Activated T-cell treated with anti-CD3 and anti-CD28 coated beads for 24 hours (primary cell): ENCODE measurements at places on chromosomes 1 and 21.

DNA sequence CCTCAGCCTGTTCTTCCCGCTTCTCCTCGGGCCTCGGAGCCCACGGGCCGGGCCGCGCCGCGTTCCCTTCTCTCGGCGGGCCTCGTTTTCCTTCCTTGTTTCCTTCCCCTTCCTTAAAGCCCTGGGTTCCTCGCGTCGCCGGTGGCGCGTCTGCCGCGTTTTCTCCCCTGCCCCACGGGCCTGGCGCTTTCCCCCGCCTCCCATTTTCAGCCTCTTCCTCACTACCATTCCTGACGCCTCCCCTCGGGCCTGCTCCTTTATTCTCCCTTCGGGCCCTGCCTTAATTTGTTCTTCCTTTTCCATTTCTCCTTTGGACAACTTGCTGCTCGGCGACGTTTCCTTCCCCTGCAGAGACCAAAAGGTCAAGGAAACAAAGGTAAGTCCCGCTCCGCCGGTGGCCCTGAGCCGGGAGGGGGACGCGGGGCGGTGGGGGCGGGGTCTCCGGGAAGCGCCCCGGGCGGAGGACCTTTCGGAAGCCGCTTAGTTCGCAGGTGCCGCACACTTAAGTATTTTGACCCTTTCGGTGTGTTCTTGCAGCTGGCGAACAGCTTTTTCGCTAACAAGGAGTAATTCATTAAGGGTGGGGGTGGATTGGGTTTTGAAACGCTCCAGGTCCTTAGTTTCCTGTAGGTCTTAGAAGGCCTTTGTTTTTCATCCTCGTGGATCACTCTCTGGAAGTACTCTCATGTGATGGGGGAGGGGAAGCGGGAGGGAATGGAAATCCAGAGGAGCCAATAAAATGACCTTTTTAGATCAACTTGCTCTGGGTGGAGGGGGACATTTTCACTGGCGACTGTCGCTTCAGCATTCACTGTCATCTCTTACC is 780 bp downstream of the YTHDF2 start:
- DNase-seq = peak; percentile 36

DNA sequence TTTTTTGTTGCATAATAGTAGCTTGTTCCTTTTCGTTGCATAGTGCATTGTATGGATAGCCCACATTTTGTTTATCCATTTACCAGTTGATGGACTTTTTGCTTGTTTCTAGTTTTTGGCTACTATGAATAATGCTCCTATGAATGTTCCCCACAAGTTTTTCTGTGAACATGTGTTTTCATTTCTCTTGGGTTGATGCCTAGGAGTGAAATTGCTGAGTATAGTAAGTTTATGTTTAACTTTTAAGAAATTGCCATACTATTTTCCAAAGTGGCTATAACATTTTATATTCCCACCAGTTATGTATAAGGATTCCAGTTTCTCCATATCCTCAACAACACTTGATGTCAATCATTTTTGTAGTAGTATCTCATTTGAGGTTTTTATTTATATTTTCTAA is 84.8 kb upstream of the CACYBP start:
- no peak for DNase-seq

GRCh38 chr1:244896550-244896949 is 32.2 kb upstream of the HNRNPU start:
- DNase-seq = no peak

DNA sequence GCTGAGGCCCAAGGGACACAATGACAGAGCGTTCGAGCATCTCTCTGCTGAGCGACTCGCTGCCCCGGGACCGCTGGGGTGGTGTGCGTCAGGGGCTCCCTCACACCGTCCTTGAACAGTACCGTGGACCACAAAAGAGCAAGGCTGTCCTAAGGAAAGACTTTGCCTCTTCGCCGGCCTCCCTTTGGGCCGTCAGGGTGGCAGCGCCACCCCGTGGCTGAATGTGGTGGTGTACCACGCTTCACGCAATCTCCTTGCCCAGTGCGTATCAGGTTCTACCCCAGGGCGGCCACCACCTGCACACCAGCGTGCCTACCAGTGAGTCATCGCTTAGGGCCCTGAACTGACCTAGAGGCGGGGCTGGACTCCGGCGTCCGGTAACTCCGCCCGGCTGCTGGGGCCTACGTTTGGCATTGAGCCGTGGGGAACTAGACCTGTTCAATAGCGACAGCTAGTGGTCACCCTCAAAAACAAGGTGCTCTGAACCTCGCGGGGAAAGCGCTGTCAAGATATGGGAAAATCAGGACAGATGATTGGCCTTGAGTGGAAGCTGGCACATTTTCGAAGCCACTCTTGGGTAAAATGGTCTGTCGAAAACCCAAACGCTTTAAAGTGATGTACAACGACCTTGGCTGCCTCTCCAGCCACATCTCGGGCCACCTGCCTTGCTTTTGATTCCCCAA is 8.1 kb upstream of the TRAF3IP3 start:
- DNase-seq = peak; percentile 77

DNA sequence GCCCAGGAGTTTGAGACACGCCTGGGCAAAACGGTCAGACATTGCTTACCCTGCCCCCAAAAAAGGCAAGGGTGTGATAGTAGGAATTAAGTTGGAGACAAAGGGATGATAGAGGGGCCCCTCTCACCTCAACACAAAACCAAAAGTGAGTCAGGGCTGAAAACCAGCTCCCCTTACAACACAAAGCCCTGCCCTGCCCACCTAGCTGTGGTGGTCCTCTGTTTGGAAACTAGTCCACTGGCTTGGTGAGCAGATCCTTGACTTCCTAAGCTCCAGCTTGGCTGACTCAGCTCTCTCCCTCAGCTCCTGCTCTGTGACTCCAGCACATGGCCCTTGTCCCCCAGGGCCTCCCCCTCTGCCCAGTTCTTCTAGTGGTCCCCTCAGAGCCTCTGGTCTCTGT is 603.8 kb downstream of the PTPRC start:
- DNase-seq = no peak

- no peak for DNase-seq
Observed at GRCh38 chr1:226268421-226269124, 40.4 kb downstream of the LIN9 start.

GRCh38 chr1:207128336-207128921 is 24.4 kb downstream of the C4BPA start:
- DNase-seq = no peak

DNA sequence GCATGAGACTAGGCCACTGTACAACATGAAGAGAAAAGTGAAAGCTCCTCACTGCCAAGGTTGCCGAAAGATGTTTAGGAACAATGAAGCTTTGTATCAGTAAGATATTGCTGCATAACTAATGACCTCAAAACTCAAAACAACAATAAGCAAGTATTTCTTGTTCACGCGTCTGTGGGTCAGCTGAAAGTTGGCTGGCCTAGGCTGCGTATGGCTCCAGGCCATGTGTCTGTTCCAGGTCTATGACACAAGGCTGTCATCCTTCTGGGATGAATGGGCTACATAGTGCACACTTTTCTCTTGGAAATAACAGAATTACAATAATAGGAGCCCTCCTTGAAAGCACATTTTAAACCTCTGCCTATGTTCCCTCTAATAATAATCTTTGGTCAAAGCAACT is 515.9 kb downstream of the PLPP3 start:
- DNase-seq = no peak

DNA sequence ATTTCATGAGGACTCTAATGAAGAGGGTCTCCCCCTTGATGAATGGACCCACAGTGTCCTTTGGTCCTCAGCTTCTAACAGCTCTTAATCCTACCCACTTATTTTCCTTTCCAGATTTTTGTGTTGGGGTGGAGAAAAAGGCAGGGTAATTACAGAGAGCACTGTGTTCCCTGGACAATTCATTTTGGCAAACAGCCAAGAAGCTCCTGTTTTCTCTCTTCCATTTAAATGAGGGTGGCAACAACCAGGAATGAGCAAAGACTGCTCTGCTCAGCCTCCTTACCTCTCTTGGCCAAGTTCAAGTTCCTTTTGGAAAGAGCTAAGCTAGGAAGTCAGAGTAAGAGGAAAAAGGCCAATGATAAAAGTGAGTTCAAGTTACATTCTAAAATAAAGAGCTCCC is 11.9 kb downstream of the XKR8 start:
- no peak for DNase-seq

- no peak for DNase-seq
Observed at GRCh38 chr1:184988506-184988905, 14.2 kb upstream of the NIBAN1 start.

DNA sequence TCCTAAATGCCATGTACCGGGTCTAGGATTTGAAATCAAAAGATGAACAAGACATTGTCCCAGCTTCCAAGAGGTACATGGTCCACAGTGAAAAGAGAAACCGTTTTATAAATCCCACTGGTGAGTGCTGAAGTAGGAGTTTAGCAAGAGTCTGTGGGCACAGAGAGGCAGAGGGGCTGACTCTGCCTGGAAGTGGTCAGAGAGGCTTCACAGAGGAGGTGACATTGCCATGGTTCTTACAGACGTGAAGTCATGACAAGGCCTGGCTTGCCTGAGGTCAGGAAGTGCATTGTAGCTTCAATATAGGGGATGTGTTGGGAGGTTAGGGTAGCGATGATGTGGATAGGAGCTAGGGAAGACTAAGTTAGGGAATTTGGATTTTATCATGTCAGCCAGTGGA is 28.4 kb downstream of the MAPKAPK2 start:
- no peak for DNase-seq

DNA sequence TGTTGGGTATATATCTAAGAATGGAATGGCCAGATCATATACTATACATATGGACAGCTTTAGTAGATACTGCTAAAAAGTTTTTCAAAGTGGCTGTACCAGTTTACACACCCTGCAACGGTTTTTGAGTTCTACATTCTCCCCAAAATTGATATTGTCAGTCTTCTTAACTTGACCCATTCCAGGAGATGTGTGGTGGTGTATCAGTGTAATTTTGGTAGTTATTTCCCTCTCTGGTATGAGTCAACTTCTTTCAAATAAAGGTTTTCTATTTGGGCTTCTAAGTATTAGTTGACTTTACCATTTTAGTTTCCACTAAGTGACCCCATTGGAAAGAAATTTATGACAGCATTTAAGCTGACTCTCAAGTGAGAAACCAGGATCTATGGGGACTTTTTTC is 29.2 kb downstream of the INKA2 start:
- DNase-seq = no peak

GRCh38 chr1:214549604-214550003 is 1.8 kb downstream of the PTPN14 start:
- no peak for DNase-seq

DNA sequence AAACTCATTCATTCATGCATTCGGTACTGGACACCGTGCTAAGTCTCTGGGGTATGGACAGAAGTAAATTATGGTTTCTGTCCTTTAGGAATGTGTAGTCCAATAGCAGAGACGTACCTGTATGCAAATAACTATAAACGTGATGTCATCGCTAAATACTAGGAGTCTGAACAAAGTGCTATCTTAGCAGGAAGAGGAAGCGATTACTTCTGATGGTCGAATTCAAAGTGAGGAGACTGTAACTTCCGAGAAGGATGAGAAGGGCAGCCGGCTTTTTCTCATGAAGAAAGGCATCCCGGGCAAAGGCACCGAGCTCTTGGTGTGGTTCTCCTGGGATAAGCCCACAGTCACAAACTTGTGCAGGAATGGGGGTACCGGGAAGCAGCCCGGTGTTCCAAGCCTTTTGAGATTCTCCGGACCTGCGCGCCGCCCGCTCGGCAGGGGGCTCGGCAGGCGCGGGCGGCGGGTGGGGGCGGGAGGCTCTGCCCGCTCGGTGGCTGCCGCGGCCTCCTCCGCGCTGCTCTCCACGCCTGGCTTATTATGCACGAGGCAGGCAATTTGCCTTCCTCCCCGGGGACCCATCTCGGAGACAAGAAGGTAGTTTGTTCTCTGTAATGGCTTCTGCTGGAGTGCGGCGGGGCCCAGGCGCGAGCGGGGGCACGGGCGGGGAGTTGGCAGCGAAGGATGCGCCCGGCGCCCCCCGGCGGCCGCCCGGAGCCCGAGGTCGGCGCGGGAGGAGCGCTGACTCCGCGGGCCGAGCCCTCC is 67.5 kb upstream of the CD1D start:
- DNase-seq = peak; percentile 18

- DNase-seq = no peak
Observed at GRCh38 chr1:107480548-107481415, 339.9 kb downstream of the NTNG1 start.

DNA sequence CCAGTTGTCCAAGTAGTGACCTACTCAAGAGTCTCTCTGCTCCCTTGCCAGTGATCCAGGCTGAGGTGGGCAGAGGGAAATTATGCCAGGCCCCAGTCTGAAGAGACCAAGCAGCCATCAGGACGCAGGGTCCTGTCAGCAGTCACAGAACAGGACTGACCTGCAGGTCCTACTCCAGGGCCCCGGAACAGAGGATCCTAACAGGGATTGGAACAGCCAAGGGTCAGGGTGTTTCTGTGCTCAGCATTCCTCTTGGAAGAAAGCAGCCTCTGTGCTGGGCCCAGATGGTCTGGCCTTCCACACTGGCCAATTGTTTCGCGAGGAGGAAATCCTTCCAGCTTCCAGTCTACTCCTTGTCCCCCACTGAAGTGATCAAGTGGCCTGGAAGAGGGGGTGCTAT is 41.6 kb upstream of the USP1 start:
- DNase-seq = no peak

DNA sequence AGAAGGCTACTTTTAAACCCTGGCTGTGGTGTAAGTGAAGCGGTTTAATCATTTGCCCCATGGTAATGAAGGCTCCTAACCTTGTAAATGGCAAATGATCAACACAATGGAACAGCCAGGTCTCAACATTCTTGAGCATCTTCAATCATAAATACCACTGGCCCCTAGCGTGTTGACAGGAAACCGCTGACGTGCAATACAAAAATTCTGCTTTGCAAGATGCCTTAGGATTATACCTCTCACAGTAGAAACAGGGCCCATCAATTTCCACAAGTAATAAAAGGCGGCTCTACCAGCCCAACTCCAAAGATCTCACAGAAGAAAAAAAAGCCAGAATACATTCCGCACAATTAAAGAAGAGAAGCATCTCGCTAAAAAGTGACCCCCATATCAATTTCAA is 32.8 kb downstream of the LGALS8 start:
- DNase-seq = no peak

- DNase-seq = no peak
Observed at GRCh38 chr1:238139713-238140112, 249.0 kb upstream of the ZP4 start.

- no peak for DNase-seq
Observed at GRCh38 chr1:118960567-118961136, 27.5 kb downstream of the TBX15 start.

- no peak for DNase-seq
Observed at GRCh38 chr1:164660412-164660772, 101.4 kb downstream of the PBX1 start.

DNA sequence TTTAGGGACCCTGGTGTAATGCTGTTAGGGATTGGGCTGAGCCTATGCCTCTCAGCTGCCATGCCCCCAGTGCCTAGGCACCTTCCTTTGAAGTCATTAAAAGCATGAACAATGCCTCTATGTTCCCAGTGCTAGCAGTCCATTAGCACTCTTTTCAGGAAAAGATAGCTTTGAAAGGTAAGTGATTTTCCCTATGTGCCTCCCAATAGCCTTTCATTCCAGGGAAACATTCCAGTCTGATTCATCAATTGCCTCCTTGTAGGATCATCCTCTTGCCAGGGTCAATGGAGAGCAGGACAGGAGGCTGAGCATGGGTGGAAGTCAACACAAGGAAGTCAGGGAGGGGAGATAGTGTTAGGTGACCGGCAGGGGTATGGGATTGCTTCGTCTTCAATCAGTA is 8.6 kb upstream of the IGSF21 start:
- DNase-seq = no peak

- DNase-seq = no peak
Observed at GRCh38 chr1:56551691-56552090, 27.7 kb downstream of the PLPP3 start.
